ENCODE measurements at places on chromosomes 4 and X. TPM values are rescaled to one million over a fixed set of nuclear protein-coding genes. Genes with fewer than 3 reads are reported as not detected.

AFF2 gene
- 0.04 TPM for polyA plus RNA-seq

PCDH18 gene
- polyA plus RNA-seq: 204 TPM

MAGEA11 gene
- polyA plus RNA-seq: not detected

SPANXB1 gene
- polyA plus RNA-seq: not detected

NXT2 gene
- 10.5 TPM for polyA plus RNA-seq

SOD3 gene
- polyA plus RNA-seq: 3.8 TPM

ZFP92 gene
- polyA plus RNA-seq: 0.02 TPM

SGMS2 gene
- polyA plus RNA-seq: 13.3 TPM

NDNF gene
- not detected for polyA plus RNA-seq

CYTL1 gene
- 30.0 TPM for polyA plus RNA-seq

MXRA5 gene
- polyA plus RNA-seq: 25.9 TPM

TRAM1L1 gene
- 3.7 TPM for polyA plus RNA-seq

PFKFB1 gene
- 0.06 TPM for polyA plus RNA-seq

NCAPG gene
- 5.3 TPM for polyA plus RNA-seq

FABP2 gene
- not detected for polyA plus RNA-seq

UGDH gene
- polyA plus RNA-seq: 87.8 TPM

TMEM31 gene
- not detected for polyA plus RNA-seq

PNMA5 gene
- polyA plus RNA-seq: not detected

GPM6B gene
- 0.67 TPM for polyA plus RNA-seq

FGF16 gene
- not detected for polyA plus RNA-seq

TCEAL7 gene
- polyA plus RNA-seq: 35.8 TPM

ABLIM2 gene
- not detected for polyA plus RNA-seq

CTAG2 gene
- polyA plus RNA-seq: not detected

MEPE gene
- polyA plus RNA-seq: not detected

TAF7L gene
- polyA plus RNA-seq: 1.5 TPM

TLR10 gene
- not detected for polyA plus RNA-seq
